ENCODE measurements at places on chromosomes 4 and X.
A peak's percentile ranks its signal among the peaks of the same experiment; 100 is the strongest.

- no peak for DNase-seq
Observed at GRCh38 chr4:166077782-166078181, 204.7 kb downstream of the TLL1 start.

- no peak for DNase-seq
Observed at GRCh38 chrX:113959912-113960626, 623.8 kb upstream of the HTR2C start.

DNA sequence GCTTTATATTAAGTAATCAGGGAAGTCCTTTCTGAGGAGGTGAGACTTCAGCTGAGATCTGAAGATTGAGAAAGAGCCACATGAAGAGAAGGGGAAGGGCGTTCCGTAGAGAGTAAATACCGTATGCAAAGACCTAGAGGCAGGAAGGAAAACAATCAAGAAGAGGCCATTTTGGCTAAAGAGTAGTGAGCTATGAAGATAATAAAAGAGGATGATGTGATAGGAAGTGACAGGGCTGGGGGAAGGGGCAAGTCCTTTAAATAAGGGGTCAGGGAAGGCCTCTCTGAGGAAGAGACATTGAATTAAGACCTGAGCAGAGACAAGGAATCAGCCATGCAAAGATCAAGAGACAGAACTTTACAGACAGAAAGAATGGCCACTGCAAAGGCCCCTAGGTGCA lies 86.2 kb downstream of the ZIC3 start:
- no peak for DNase-seq

DNA sequence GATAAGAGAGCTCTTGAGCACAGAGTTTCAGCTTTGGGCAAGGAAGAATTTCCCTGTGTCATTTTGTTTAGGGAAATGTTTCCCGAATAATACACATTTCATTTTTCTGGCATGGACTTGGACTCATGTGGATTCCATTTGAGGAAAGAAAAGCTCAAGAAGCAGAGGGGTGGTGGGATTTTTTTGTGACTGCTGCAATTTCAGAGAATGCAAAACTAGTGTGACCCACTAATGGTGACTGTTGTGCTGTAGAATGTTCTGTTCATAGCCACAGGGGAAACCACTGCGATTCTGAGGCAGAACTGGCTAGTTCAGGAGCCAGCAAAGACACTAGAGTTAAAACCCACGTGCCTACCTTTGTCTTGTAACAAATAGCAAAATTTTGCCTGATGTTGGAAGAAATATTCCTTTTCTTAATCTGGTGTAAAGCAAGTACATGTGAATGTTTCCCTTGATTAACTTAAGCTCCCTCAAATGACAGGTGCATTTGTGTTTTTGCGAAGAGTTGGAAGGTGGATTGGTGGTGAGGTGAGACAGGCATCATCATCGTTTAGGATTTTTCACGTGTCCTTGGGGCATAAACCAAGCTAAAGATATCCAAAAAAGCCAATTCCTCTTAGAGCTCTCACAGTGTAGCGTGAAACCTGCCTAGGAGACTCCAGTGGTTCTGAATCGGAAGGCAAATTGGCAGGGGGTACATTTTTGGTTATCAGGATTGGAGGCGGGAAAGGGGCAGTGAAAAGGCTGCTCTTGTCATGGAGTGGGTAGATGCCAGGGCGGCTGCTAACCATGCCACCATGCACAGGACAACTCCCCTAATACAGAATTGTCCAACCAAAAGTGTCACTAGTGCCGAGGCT lies 38.0 kb upstream of the FAM9C start:
- DNase-seq = no peak

DNA sequence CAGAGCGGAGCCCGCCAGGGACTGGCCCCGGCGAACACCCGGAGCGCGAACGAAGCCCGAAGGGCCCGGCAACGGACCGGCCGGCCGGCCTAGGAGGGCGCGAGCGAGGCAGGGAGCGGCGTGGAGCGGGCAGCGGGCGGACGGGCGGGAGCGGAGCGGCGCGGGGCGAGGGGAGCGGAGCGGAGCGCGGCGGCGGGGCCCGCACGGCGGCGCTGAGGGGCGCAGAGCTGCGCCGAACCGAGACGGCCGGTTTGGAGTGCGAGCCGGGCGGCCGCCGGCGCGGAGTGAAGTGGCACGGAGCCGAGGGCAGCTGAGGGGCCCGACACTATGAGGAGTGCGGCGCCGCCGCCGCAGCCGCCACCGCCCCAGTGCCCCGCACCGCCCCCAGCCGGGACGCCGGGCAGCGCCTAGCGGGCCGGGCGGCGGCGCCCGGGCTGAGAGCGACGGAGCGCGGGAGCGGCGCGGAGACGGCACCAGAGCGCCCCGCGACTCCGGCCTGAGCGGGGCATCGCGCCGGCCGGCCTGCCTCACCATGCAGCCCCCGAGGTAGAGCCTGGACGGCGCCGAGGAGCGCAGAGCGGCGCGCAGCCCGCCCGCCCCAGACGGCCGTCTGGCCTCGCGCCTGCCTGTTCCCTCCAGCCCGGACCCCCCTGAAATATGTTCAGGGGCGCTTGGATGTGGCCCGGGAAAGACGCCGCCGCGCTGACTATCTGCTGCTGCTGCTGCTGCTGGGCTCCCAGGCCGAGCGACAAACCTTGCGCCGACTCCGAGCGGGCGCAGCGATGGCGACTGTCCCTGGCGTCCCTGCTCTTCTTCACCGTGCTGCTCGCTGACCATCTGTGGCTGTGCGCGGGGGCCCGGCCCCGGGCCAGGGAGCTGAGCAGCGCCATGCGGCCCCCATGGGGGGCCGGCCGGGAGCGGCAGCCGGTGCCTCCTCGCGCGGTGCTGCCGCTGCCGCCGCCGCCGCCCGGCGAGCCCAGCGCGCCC lies 793 bp downstream of the NALF2 start:
- DNase-seq = no peak

DNA sequence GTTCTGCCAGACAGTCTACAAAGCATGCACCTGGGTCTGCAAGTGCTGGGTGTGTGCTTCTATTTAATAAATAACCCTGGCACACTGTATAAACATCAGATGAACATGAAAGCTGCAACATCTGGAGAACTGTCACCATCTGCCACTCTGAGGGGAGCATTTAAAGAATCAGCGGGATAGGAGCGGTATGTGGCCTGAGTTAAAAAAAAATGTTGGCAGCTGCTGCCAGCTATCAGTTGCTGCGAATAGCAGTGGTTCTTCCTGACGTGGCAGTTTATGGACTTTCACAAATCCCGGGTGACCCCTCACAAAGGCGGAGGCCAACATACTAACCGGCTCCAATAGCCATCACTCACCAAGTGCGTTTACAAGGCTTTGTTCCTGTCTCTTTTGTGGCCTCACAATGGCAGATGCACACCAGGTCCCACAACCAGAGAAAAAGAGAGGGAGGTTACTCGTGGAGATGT lies 95.1 kb downstream of the RASL11B start:
- DNase-seq = no peak

GRCh38 chr4:19776021-19776459 lies 475.7 kb upstream of the SLIT2 start:
- DNase-seq = no peak

DNA sequence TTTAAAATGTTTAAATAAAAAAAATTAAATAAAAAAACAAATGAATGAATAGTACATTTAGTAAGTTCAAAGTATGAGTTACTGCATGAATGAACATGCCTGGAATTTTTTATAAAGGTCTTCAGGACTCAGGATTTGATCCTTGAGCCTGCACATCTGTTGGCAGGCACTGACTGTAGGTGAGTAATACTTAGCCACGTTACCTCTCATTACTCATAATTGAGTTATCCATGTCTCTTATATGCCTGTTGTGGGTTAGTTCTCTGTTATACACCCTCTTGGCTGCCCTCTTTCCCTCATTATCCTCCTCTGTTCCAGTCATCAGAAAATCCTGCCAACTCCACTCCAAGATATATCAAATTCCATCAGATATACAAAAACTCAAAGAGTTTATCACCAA lies 276.0 kb downstream of the FBXW7 start:
- no peak for DNase-seq

GRCh38 chrX:20414762-20415445 lies 148.2 kb upstream of the RPS6KA3 start:
- DNase-seq = no peak

DNA sequence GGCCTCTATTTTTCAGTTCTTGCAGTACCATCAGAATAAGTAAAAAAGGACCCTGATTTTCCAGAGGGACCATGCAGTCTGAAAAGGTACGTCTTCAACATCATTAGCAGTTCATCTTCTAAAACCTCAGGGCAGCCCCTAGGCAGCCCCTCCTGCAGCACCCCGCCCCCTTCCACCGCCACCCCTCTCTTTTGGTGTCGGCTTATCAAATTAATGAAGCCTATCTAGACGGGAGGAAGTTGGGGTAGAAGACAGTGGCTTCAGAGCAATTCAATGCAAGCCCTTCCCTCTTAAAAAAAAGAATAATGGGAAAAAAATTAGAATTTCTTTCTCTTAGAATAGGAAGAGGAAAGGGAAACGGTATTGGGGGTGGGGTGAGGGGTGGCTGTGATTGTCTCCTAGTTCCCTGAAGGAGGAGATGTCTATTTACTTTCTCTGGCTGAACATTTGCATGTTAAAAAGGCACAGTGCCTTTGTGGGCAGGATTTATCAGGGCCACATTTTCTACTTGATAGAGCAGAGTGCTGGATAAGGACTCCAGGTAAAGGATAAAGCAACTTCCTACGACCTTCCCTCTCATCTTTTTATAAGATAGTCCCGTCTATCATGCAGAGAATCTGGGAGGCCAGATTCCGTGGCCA lies 159.4 kb downstream of the MGST2 start:
- no peak for DNase-seq

DNA sequence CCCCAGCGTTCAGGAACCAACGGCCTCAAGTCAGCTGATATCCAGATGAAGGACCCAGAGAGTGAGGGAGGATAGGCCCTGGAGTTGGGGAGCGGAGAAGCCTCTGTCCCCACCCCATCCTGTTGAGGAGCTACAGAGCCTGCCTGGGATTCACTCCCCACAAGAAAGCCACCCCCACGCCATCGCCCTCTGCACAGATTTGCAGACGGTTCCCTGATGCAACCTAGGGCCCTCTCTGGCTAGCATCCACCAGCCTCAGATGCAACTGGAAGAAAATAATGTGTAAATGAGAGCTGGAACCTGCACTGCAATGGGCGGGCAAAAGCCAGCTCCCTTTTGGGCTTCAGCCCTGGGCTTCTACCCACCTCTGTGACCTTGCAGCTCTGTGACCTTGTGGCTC lies 185.6 kb downstream of the BCOR start:
- DNase-seq = no peak

DNA sequence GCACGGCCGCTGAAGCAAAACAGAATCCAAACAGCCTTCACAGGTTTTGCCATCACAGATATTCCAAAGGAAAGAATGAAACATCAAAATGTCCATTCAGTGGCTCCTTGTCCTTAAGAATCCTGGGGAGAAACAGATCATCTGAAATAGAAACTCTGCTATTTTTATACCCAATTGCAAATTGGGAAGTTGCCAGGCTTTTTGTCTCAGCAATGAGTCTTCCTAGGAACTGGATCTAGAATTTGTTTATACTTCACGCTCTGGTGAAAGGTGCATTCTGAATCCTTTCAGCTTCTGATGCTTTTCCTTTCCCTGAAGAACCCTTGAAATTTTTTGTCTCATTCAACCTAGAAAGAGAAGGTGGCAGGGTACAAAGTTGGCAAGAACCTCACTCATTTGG lies 218.9 kb downstream of the FBXW7 start:
- DNase-seq = no peak

- DNase-seq = peak; percentile 38
Observed at GRCh38 chrX:111098874-111099273, 2.9 kb downstream of the PAK3 start.

- no peak for DNase-seq
Observed at GRCh38 chr4:128310266-128310697, 22.7 kb upstream of the PGRMC2 start.

DNA sequence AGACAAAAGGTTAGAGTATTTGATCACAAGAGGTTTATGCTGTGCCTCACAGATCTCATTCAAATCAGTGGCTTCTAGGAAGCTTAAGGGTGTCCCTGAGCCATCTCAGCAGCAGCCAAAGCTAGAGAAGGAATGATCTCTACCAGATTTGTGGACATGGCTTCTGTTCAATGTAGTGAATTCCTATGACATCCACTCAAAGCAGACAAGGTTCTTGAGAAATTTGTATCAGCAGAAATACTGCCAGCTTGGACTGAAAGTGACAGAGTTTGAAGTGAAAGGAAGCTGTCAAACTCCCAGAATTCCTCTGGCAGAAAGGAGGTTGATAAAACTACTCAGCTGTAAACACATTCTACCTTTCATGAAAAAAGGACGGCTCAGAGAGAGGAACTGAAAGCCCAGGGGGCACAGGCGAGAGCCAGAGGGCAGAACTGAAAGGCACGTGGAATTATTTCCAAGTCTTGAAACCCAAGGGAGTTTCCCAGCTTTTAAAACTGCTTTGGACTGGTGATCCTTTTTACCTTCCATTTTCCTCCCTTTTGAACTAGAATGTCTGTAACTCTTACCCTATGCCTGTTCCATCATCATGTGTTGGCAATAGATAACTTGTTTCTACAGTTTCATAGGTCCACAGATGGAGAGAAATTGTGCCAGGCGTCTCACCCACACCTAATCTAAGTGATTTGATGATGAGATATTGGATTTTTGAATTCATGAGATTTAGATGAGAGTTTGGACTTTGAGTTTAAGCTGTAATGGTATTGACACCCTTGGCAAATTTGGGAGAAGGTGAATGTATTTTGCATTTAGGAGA lies 14.5 kb upstream of the MED14 start:
- DNase-seq = no peak

- no peak for DNase-seq
Observed at GRCh38 chr4:150855981-150856510, 159.0 kb downstream of the LRBA start.

DNA sequence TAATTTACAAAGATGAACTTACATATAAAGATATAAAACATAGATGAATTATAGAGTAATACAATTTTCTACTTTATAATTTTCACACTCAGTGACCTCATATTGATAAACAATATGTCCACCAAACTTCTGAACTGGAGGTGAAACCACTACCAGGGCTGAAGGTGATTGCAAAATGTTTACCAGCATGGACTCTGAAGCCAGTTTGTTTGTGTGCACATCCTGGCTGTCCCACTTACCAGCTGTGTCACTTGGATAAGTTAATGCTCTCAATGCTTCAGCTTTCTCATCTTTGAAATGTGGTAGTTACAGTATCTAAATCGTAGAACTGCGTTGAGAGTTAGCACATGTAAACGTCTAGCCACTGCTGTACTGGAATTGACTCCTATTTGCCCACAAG lies 392.6 kb downstream of the HNRNPD start:
- no peak for DNase-seq

DNA sequence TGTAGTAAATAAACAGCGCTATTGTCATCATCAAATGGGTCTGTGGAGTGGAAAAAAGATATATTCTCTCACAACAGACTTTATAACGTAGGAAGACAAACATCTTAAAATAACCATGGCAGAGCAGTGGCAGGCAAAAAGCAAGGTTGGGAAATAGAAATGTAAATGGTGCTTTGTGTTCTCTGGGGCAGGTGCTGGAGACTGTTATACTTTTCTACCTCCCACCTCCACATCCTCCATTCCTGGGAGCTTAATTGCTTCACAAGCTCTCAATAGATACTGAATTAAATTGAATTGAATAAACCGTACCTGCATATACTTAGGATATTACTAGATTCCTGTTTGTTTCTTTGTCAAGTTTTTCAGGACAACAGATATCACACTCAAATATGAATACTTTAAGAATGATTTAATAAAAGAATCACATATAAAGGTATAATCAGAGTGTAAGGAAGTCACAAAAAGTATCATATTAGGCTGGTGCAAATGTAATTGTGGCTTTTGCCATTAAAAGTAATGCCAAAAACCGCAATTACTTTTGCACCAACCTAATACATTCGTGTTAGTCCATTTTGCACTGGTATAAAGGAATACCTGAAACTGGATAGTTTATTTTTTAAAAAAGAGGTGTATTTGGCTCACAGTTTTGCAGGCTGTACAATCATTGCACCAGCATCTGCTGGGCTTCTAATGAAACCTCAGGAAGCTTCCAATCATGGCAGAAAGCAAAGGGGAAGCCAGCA lies 367.3 kb downstream of the GRIA2 start:
- DNase-seq = no peak
